Activated T-helper 1 cell treated with anti-CD3 and anti-CD28 coated beads, Interleukin-2, amount 50 U/mL, for 16 hours (primary cell): ENCODE measurements at places on chromosomes 1 and 21.

GRCh38 chr1:57420981-57421785 lies 2.7 kb downstream of the DAB1 start:
- DNase-seq, result no peak

DNA sequence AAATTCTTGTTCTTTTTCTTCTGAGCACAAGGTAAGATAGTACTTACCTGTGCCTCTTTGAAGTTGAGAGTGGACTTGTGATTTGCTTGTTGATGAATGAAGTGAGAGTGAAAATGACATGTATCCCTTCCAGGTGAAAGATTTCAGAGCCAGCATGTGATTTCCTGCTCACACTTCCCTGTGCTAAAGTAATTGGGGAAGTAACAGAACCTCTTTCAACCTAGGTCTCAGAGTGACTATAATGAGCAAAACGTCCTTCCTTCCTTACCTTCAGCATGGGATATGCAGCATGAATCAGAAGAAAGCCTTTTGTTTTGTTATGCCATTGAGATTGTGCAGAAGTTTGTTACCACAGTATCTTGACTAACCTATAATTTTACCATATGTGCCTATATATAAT lies 24.6 kb downstream of the RAVER2 start:
- DNase-seq, result no peak

- DNase-seq, result no peak
These were observed 108.8 kb downstream of the SMYD2 start for GRCh38 chr1:214389734-214390133.

DNA sequence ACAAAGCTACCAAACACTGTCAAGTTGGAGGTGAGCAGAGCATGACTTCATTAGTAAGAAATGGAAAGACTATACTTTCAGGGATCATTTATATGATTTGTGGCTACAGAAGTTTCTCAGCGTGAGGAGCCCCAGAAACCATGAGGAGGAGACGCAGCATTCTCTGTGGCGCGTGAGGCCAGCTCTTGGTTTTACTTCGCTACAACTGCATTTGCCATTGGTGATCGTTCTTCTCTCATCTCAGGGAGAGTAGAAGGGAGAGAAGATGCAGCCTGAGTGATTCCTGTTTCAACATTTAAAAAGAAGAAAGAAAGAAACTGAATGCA lies 94.5 kb upstream of the ATP1A1 start:
- no peak for DNase-seq

DNA sequence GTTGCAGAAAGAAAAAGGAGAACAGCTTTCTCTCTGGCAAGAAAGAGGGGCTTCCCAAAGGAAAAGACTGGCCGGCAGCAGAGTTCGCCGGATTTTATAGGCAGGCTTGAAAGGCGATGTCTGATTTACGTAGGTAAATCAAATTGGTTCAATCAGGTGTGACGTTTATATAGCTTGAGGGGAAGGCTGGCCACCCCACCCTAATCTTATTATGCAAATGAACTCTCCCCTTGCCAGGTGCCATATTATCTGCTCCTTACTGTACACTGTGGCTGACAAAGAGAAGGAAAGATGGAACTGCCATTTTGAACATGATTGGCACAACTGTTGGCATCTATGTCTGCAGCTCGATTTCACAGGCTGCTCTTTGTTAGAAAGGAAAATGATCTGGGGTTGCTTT lies 16.8 kb upstream of the INTS3 start:
- DNase-seq, result no peak

DNA sequence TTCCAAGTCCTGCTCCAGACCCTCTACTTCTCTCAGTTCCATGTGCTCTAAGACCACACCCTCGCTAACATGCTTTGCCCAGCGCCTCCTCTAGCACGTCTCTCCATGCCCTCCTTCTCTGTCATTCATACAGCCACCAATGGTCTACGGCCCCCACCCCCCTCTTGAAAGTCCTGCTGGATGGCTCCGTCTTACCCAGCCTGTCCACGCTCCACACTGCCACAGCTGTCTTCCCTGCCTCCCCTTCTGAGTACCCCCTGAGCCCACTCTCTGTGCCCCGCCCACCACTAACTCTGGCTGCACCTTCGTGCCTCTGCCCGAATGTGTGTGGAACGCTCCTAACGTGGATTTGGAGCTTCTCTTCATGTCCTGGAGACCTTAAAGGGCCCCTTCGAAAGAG lies 244.6 kb downstream of the TRABD2B start:
- no peak for DNase-seq

DNA sequence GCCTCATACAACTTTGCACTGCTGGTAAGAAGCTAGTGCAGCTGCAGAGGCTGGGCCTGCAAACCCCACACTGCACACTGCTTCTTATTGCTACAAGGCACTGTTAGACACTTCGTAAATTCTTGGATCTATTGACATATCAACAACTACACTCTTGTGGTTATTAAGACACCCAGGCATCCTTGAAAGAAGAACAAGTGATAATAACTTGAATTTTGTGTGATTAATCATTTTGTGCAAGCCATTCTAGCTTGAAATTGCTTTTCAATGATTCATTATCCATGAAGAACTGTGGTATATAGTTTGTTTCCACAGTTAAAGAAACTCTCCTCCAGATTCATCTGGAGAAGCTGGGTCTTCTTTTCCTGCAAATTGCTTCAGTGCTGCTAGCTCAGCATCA lies 33.7 kb upstream of the IFI44L start:
- DNase-seq, result no peak

GRCh38 chr1:54273795-54274163 lies 73.8 kb downstream of the MRPL37 start:
- DNase-seq, result no peak

DNA sequence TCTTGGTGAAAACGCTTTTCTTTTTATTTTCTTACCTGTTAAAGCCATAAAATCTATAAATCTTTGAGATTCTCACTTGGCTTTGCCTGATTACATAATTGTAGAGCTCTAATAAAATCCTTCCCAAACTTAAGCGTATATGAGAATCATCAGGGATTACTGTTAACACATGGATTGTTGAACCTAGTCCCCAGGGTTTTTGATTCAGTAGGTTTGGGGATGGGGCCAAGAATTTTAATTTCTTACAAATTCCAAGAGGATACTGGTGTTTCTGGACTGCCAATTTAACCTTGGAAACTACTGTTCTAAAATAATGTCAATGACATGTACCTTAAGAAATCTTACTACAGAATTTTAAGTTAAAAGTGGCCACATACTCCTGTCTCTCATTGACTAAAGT lies 694.2 kb downstream of the BRINP3 start:
- no peak for DNase-seq

DNA sequence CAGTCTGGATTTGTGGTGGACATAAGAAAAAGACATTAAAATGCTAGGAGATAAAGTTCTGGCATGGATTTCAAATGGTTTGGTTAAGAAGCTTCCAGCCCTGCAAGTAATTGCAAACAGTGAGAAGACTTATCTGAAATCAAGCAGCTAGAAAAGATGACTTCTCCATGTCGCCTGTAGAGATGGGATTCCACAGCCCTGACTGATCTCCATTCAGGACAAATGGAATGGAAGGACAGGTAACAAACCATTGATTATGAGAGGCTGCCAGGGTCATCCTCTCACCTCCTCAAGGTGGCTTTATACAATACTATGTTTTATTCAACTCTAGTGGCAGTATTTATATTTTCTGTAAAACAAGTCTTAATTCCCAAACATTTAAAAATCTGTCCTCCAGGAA lies 237.9 kb downstream of the HLX start:
- DNase-seq, result no peak

- no peak for DNase-seq
These were observed 89.6 kb downstream of the DISP1 start for GRCh38 chr1:222904451-222904850.

GRCh38 chr1:66331658-66332547 lies 202.1 kb upstream of the SGIP1 start:
- DNase-seq, result no peak

DNA sequence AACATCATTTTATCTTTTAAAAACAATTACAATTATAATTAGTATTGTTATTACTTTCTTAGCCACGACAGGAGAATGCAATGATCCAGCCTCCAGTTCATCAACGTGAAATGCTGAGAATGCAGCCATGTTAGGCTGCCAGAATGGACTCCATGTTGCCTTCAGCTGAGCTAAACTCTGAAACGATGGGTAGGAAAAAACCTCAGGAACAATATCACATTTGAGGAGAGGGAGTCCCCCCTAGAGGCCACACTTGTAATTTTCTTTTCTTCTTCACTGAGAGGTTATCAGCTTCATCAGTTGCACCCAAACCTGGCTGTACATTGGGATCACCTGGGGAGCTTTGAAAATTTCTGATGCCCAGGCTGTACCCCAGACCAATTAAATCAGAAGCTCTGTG lies 34.6 kb upstream of the DNAH14 start:
- DNase-seq, result no peak

DNA sequence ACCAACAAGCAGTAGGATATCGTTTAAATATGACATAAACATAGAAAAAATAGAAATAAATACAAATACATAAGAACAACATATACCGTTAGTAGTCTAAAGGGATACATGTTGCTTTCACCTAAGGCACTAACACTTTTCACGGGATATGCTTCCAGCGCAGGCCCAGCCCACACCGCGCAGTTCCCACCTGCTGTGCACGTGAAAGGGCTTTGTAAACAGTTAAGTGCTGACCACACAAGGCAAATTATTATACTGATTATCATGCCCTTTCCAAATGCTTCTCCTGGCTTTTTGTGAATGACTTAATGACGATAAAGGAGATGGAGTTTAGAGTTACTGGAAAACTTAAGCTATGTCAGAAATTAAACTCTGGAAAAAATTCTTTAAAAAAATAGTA lies 11.3 kb upstream of the IL22RA1 start:
- no peak for DNase-seq

GRCh38 chr1:52670604-52671003 lies 27.5 kb downstream of the COA7 start:
- DNase-seq, result no peak

DNA sequence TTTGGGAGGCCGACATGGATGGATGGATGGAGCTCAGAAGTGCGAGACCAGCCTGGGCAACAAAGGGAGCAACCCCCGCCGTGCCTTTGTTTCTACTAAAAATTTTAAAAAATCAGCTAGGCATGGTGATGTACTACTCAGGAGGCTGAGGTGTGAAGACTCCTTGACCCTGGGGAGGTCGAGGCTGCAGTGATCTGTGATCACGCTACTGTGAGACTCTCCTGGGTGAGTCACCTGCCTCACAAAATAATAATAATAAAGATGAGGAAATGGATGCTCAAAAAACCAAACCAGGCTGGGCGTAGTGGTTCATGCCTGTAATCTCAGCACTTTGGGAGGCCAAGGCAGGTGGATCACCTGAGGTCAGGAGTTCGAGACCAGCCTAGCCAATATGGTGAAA lies 19.2 kb downstream of the DSTYK start:
- DNase-seq, result no peak

DNA sequence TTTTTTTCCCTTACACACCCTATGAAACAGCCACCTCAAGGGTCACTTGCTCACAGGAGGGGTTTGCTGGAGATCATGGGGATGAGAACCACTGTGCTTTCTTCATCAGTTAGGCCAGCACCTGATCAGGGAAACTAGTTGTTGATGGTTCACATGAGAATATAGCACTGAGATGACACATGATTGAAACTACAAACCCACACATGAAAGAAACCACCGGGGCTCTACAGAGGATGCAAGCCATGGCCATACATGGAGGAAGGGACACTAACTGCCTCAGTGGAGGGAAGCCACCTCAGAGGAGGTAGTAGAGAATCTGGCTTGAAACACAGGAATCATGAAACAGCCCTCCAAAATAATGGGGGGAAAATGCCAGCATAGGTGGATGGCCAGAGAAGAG lies 63.2 kb downstream of the PRKAB2 start:
- DNase-seq, result no peak

DNA sequence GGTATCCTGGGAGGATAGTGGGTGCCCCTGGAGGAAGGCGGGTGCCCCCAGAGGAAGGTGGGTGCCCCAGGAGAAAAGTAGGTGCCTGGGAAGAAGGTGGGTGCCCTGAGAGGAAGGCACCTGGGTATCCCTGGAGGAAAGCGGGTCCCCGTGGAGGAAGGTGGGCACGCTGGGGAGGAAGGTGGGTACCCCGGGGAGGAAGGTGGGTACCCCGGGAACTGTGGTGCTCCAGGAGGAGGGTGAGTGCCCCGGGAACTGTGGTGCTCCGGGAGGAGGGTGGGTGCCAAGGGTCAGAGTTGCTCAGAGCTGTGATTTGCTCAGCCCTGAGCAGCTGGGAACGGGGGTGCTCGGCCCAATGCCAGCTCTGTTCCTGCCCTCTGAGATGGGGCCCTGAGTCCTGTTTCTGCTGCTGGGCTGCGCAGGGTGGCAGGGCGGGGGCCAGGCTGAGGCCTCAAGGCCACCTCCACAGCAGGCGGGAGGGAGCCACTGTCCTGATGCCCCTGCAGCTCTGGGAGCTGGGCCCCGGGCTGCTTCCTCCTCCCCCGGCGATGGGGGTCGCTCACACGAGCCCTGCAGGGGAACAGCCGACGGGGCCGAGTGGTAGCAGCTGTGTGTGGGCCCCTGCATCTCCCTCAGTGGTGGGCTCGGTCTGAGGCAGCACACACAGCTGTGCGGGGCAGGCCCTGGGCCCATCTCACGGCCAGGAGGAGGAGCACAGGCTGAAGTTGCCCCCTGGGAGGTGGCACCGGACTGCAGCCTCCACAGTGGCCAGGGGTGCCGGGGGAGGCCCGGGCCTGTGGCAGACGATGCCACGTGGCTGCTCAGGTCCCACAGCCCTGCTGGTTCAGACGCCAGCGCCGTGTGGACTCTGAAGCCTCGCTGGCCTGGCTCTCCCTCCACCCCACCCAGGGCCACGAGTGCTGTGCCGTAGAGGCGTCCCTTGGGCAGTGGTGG lies 57.4 kb downstream of the SLX9 start:
- DNase-seq, result no peak

DNA sequence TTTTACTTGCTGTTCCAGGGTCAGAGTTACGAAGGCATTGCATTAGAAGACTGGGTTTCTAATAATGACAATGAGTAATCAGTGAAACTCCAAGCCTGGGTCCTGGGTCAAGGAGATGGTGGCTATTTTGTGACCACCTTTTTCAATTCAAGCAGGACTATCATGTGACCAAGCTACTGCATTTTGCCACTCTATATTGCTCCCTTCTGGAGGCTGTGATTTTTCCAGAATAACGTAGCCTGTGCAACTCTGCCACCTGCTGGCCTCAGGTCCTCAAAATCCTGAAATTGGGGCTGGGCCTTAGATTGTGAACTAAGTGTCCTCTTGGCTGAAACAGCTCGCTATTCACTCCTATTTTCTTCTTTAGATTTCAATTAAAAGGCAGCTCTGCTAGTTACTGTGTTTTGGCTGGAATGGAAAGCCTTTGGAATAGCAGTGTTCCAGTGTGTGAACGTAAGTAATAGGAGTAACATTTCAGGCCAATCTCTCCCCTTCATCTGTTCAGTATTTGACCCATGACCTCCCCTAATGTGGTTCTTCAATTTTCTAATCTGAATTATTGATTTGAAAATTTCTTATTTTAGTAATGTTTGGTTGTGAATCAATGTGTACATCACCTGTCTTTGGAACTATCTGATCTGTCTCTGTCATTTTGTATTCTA lies 52.9 kb upstream of the CD46 start:
- DNase-seq, result no peak

DNA sequence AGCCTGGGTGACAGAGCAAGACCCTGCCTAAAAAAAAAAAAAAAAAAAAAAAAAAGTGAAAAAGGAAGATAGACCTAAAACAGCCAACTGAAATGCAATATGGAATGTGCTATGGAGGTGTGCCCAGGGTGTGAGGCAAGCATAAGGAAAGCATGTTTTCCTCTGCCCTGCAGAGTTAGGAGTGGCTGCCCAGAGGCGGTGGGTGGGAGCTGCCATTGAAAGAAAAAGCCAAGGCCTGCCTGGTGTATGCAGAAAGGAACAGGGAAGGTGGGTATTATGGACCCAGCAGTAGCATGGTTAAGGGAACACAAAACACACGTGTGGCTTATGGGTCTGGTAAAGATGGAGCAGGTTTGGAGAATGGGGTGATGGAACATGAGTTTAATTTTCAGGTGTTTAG lies 8.9 kb downstream of the CD244 start:
- no peak for DNase-seq
